Activated CD8-positive, alpha-beta memory T cell treated with anti-CD3 and anti-CD28 coated beads for 1 hour (primary cell): ENCODE measurements at places on chromosomes 7 and 10.
A peak's percentile ranks its signal among the peaks of the same experiment; 100 is the strongest.

DNA sequence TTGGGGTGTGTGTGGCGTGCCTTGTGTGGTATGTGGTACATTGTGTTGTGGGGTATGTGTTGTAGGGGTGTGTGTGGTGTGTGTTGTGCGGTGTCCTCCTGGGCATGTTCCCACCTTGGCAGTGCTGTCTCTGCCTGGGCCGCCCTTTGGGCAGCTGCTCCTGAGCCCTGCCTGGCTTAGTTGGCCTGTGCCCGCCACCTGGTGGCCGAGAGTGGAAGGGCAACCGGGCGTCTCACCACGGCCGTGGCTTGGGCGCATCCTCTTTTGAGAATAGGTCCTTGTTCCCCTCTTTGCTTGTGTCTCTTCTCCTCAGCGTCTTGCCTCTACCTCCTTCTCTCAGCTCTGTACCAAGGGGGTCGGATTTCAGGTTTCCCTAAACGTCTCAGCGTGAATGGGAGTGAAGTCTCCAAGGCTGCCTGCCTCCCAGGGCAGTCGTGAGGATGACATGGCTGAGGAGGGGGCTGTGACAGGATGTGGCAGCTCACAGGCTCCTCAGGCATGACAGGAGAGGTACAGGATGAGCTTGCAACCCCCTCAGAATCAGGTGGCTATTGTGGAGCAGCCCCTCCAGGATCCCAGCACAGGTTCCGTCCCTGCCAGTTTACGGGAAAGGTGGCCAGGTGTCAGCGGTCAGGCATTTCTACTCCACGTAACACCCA lies 98.4 kb upstream of the PODXL start:
- DNase-seq, result peak; percentile 74

GRCh38 chr10:48573045-48573444 lies 31.8 kb downstream of the ARHGAP22 start:
- no peak for DNase-seq

- no peak for DNase-seq
Measured at GRCh38 chr10:55203319-55203718, 402.3 kb upstream of the PCDH15 start.

DNA sequence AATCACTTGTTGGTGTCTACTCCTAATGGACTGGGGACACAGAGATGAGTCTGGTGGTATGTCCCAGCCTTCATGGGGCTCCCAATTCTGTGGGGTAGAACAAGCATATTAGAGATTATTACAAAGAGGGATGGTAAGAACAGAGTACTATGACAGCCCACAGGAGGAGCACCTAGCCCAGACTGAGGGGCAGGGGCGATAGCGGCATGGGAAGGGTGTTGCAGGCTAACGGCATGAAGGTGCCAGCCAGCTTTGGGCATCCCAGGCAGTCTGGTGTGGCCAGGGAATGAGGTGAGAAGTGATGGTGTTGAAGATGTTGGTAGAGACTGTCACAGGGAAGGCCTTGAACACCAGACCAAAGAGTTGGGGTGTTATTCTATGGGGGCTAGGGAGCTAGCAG lies 280.0 kb downstream of the RPS24 start:
- DNase-seq, result no peak

- no peak for DNase-seq
Measured at GRCh38 chr10:121033366-121033765, 182.2 kb downstream of the WDR11 start.

GRCh38 chr10:44004913-44005787 lies 356.5 kb upstream of the ZNF32 start:
- DNase-seq, result no peak

DNA sequence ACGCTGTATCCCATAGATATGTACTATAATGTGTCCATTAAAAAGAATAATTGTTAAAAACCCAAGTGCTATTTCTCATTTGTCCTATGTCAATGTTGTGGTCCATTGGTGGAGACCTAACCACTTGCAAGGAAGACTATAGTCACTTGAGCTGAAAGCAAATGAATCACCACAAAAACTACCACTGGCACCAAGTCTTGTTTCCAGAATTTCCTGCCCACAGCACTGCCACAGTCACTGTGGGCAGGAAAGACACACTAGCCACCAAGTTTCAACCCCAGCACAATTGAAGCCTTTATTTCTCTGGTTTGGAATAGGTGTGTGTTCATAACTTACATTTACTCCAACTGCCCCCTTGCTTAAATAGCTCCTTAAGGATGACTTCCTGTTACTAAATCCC lies 12.4 kb downstream of the DIP2C start:
- DNase-seq, result no peak

DNA sequence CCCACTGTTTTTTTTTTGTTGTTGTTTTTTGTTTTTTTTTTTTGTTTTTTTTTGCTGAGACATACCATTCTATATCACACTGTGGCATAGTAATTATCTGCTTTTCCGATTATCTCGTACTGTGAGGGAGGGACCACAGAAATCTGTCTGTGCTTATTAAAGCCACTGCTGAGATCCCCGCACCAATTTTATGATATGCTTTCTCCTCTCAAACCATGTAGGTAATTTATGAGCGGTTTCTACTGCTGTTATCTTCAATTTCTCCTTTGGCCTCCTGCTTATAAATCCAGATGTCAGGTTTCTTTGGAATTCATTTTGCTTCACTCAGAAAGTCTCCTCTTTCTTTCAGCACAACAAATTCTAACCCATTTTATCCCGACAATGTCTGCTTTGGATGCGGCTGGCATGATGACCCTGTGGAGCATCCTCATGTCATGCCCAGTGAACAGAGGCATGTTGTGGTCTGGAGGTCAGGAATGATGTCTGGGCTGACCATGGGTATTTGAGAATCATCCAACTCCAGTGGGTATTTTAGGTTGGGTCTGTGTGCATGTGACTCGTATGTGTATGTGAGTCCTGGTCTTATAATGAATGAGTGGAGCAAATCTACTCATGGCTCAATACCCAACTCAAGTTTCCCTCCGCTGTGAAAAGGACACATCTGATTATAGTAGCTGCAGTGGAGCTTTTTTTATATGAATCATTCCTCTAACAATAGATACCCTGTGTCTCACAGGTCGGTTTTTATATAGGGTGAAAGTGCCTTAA lies 213.4 kb downstream of the GALNT17 start:
- DNase-seq, result no peak

- DNase-seq, result no peak
Measured at GRCh38 chr7:158097106-158097452, 490.5 kb downstream of the PTPRN2 start.

DNA sequence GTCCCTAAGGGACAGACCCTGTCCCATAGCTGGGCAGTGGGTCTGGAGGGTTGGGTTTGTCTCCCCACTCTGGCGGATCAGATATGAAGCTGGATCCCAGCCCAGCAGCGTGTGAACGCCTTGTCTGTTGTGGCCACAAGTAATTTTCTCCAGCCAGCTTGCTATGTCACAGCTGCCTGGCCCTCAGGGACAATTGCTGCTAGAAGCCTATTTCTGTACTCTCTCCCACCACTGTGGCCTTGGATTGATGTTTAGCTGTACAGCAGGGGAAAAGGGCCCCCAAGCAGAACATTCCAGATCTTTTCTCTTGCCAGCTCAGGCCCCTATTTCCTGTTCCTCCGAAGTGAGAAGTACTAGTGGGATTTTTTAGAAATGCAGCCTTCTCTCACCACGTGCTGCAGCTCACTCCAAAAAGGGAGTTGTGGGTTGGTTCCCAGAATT lies 53.5 kb upstream of the WAC start:
- no peak for DNase-seq

DNA sequence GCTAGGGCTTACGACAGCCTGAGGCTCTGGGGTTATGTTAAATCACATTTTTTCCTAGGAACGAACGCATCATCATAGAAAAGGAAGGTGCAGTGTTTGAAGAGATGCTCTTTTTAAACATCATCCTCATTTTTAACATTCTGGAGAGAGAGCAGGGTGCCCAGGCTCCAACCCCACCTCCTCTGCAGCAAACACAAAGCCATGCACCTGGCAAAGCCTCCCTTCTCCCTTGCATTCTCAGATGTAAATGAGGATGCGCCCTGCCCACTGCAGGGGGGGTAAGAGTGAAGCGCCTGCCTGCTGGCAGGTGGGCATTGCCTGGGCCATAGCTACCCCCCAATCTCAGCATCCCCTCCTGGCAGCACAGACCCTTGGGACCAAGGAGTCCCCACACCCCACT lies 92.4 kb downstream of the PTPRN2 start:
- DNase-seq, result no peak

DNA sequence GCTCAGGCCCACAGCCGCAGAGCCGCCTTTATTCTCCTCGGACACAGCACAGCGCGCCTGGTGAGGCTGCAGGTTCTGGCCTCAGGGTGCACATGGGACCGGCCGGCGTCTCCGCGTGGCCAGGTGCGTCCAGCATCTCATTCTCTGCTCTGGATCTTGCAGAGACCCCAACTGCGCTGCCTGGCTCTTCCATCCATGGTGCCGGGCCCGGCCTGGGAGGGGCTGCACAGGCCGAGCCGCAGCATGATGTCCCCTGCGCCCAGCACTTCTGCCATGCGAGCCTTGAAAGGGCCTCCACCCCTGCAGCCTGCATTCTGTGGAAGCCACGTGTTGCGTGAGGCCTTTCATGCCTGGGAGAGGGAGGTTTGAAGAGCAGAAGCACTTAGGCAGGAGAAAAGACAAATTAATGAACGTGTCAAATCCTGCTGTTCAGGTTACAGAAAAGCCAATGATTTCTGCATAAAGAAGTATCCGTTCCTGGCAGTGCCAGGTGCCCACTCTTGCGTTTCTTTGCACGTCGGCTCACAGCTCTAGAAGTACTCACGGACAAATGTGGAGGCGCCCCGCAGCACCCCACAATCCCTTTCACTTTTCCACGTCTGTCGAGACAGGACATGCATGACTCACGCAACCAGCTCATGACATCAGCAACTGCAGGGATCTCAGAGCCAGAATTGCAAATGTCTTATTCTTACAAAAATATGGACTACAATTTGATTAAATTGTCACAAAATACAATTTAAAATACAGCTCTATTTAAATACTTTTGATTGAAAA lies 571.4 kb downstream of the DNAJB6 start:
- no peak for DNase-seq

DNA sequence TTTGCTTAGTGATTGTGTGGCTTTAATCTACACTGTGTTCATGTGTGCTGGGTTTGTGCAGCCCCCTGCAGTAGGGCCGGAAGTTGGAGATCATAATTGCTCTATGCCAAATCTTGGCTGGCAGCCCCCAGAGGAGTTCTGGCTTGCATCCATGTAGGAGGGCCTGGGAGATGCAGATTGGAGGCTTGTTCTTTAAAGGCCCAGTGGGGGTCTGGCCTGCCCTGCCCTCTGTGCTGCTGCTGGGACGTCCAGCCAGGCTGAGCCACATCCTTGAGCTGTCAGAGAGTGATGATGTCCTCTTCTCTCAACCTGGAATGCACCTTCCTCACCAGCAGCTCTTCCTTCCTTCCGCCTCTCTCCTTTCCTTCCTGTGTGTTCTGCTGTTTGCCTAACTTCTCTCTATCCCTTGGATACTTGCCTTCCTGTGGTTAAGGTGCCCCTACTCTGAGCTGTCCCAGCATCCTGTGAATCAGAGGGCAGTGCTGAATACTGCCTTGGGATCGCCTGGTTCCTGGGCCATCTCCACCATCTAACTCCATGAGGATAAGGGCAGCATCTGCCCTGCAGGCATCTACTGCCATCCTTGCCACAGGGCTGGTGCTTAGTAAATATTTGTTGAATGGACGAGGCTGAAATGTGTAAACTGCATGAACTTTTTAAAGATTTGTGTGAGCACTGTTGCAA lies 30.2 kb downstream of the DOCK1 start:
- no peak for DNase-seq

DNA sequence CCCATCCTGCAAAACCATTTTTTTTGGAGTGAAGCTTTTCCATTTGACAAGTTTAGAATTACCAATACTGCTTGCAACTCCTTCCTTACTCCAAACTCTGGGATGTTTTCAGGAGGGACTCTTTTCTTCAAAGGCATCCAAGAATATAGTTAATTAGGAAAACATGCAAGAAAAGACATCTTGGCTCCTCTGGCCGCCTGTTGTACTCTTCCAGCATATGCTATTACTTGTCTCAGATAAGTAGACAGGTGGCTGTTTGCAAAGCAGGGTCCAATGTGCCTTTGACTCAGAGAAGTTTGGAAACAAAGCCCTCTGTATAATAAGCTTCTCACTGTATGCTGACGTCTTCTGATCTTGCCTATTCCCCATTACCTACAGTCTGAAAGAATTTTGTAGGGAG lies 746.5 kb downstream of the AUTS2 start:
- DNase-seq, result no peak

GRCh38 chr7:37027104-37027503 lies 302.8 kb upstream of the AOAH start:
- no peak for DNase-seq

- DNase-seq, result no peak
Measured at GRCh38 chr7:143436325-143436946, 6.8 kb upstream of the TAS2R60 start.

GRCh38 chr10:113991091-113991860 lies 52.4 kb upstream of the ADRB1 start:
- no peak for DNase-seq

DNA sequence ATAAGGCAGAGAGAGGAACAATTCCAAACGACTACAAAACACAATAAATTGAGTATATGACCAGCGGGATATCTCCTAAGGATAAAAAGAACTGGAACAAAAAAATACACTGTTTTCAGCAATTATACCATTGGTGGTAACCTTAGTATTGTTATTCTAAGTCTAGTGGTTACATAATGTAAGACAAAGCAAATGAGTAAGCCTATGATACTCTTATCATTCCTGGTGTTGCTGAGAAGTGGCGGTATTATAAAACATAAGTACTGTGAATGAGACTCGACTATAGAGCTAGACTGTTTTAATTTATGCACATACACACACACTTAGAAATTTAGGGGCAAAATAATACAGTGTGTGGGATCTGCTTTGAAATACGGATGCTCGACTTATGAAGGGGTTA lies 107.7 kb downstream of the NRBF2 start:
- no peak for DNase-seq

DNA sequence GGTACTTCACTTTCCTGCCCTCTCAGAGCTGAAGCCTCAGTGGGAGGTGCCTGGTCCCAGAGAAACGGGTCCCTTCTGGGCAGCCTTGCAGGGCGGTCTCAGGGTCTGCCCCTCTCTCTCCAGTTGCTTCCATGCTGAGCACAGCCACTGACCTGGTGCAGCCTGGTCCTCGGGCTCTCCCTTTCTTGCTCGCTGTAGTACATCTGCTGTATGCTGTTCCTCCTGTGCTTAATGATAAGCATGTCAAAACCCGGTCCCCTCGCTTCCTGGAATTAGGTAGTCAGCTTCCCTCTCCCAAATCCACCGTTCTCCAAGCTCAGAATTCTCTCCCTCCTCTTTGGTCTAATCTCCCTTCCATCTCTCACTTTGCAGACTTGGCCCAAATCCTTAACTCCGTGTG lies 11.0 kb upstream of the HPS1 start:
- DNase-seq, result no peak

DNA sequence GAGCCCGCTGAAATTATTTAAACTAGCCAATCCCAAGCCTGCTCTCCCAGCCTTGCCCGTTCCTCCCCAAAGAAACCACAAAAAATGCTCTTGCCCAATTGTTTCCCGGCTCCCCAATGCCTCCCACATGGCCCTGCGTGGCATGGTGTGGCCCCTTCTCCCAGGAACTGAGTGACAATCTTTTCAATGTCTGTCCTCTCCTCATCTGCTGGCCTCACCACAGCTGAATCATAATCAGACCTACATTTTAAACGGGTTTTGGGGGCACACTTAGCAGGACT lies 201.5 kb downstream of the PRPF18 start:
- no peak for DNase-seq
